NCI-H510A (cell line): ENCODE measurements at places on chromosomes 6 and 20.

DNA sequence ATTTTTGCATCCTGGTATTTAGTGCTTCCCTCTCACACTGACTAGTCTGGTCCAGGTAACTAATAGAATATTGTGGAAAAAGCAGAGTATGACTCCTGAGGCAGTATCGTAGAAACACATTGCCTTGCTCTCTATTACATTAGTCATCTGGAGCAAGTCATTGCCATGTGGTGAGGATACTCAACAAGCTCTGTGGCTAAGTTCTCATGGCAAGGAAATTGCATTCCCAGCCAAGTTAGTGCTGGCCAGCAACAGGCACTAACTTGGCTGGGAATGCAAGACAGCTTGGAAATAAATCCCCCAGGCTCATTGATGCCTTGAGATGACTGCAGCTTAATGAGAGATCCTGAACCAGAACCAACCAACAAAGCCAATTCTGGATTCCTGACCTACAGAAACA is 39.7 kb upstream of the HTR1B start:
- no peak for DNase-seq

DNA sequence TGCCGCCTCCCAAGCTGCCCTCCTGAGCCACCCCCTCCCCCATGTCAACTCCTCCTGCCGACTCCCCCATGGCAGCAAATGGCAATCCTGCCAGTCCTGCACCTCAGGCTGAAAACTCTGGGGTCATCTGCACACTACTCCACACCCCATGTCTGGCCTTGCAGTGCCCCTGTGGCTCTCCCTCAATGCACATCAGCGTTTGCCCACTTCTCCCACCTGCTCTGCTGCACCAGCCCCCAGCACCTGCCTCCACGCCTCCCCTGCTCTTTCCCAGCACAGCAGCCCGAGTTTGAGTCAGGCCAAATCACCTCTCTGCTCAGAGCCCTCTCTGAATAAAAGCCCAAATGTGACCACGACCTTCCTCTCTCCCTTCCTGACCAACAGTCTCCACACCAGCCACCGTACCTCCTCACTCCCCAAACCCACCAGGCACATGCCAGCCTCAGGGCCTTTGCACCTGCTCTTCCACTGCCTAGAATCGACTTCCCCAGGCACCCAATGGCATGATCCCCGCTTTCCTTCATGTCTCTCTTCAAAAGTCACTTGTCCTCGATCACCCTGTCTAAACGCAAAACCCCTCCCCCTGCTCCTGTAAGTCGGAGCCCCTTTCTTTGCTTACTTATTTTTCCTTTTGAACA is 4.3 kb downstream of the PXDC1 start:
- DNase-seq, result no peak

GRCh38 chr20:32067234-32067821 is 15.3 kb downstream of the HCK start:
- DNase-seq, result no peak

DNA sequence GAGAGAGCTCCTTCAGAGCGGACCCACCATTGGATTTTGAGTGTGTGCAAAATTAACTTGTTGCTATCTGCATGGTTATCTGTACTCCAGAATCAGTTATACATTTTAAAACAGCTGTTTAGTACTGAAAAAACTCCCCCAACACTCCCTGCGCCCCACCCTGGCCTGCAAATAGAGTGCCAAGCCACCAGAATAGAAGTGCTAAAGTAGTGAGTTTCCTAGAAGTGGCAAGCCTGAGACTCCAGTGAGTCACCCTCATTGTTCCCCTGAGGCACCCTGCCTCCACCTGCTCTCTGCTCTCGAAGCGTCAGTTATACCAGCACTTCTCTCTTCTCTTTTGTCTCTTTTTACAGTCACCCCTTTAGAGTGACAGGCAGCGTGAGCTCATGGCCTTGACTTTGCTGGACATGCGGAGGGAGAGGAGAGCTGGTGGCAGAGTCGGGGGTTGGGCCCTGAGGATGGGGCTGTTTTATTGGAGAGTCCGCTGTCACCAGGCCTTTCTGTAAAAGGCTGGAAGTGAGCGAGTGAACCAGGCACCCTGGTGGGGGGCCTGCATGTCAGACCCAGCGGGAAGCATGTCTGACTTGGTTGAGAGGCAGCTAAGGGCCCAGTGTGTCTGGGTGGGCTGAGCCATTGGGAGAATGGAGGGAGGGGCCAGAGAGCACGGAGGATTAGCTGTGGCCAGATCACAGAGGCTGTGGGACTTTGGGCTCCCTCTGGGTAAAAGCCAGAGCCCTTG is 10.4 kb downstream of the IGF2R start:
- peak; percentile 26 for DNase-seq

- no peak for DNase-seq
These were observed 2.4 kb downstream of the PHACTR2 start for GRCh38 chr6:143680141-143680540.
